AG04450 (cell line): ENCODE measurements at places on chromosomes 6 and 20.

DNA sequence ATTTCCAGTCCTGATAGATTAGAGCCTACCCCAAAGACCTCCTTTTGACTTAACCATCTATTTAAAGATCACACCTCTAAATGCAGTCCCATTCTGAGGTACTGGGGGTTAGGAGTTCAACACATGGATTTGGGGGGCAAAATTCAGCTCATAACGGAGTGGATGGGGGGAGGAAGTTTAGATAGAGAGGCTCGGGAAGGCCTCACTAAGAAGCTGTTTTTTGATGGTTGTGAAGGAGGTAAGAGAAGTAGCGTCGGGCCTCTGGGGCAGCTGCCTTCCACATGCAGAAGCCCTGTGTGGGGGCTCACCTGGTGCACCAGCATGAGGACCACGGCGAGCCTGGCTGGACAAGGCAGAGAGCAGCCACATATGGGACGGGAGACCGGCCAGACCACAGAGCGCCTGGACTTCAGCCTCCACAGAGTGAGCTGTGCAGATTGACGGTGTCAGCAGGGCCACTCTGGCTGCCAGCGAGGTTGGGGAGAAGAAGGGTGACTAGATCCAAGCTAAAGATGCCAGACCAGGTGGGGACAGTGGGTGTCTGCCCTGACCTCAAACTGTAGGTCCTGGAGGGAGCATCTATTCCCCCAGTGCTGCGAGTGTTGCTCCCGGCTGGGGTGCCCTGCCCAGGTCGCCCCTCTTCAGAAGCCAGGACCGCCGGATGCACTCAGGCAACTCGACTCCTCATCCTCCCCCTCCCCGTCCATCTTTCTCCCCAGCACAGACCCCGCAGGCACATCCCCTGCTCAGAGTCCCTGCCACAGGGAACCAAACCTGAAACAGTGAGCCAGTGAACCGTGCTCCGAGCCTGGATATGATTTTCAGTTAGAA lies 5.1 kb upstream of the SYNJ2 start:
- DNase-seq = no peak

DNA sequence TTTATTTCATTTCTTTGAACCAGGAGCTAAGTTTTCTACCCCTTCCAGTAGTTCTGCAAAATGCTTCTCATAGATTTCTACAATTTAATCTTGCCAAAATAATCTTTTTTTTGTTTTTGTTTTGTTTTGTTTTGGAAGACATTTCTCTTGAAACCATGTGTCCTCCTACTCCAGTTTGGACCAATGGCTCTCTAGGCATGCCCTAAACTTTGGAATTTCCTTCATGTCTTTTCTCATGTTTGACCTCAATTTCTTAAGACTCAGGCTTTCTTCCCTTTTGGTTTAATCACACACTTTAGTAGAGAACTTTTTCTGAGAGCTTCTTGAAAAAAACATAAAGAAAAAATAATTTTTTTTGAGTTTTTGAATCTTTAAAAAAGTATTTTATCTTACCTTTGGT lies 173.8 kb downstream of the GJA1 start:
- no peak for DNase-seq

GRCh38 chr6:123804014-123804786 lies 535 bp downstream of the NKAIN2 start:
- no peak for DNase-seq

DNA sequence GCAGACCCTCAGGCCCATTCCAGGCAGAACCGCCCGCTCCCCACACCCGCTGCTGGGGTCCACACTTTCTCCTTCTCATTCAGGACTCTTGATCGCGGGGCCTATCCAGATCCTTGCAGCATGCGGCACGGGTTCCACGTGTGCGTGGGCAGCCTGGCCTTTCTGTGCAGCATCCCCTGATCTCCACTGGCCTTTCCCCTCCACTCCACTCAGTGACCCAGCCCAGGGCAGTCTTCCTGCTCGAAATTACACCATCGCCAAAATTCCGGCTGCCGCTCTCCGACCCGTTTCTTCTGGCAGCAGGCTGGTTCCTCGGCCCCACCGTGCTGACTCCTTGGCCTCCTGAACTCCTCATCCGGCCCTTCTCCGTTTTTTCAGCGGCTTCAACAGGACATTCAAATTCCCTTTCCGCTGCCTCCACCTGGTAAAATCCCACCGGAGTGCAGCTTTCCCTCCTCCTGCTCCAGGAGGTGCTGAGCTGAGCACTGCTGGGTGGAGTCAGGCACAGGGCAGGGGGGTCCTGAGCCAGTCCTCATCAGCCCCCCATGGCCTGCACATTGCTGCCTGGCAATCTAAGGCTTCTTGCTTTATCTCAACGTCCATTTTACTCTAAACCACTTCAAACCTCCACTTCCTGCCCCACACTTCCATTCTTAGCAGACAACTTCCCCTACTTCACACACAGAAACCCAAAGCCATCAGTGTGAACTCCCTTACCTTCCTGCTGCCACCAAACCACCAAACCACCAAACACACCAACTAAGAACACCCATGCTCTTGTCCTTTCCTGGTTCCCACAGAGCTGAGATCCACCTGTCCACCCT lies 9.0 kb downstream of the SFT2D1 start:
- no peak for DNase-seq

- DNase-seq = no peak
Measured at GRCh38 chr20:25319241-25320034, 71.2 kb downstream of the ABHD12 start.
